Activated CD4-positive, CD25-positive, alpha-beta regulatory T cell treated with anti-CD3 and anti-CD28 coated beads, Interleukin-2, amount 50 U/mL, for 72 hours (primary cell): ENCODE measurements at places on chromosomes 5 and 9.
A peak's percentile ranks its signal among the peaks of the same experiment; 100 is the strongest.

DNA sequence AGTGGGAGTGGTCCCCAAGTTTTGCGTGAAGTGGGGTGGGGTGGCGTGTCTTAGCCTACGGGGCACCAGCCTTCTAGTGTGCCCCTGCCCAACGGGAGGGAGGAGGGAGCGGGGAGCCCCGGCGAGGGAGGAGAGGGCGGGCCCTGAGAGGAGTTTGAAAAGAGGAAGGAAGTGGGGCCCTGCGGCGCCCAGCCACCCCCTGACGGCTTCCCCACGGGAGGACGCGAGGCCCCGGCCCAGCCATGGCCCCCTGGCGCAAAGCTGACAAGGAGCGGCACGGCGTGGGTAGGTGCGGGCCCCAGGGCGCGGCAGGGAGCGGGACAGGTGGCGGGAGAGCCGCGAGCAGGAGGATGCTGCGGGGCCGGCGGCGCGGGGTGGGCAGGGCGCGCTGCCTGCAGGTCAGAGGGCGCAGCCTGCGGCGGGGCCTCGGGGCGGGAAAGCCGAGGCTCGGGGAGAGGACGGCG is at the start of gene DOCK2:
TSS of gene DOCK2 (plus strand) at position 191 of the 464 bp plus-strand sequence. CDS start at position 243, 52 bp downstream.
- peak; percentile 71 for DNase-seq

DNA sequence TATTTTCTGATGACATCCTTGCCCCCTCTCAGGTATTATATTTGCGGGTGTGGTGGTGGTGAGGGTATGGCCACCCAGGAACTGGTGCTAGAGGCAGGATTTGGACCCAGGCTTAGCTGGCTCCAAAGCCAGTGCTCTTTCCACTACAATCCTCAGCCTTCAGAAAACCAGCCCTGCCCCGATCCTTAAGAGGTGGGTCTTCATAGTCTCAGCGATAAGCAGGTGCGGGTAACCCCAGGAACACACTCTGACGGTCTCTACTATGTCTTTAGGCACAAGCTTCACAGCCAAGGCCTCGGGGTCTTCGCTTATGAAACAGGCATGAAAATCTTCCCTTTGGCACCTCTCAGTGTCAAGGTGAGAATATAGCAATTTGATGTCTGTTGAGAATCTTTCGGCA is 169.3 kb downstream of the FGF18 start:
- DNase-seq = no peak

GRCh38 chr5:94281236-94281801 is 337.1 kb downstream of the KIAA0825 start:
- DNase-seq = no peak

GRCh38 chr5:84715686-84716085 is 331.0 kb upstream of the EDIL3 start:
- DNase-seq = no peak

GRCh38 chr9:122356627-122357026 is 14.2 kb upstream of the PTGS1 start:
- no peak for DNase-seq

- DNase-seq = no peak
Observed at GRCh38 chr5:28398185-28398584, 1359.8 kb upstream of the CDH9 start.

DNA sequence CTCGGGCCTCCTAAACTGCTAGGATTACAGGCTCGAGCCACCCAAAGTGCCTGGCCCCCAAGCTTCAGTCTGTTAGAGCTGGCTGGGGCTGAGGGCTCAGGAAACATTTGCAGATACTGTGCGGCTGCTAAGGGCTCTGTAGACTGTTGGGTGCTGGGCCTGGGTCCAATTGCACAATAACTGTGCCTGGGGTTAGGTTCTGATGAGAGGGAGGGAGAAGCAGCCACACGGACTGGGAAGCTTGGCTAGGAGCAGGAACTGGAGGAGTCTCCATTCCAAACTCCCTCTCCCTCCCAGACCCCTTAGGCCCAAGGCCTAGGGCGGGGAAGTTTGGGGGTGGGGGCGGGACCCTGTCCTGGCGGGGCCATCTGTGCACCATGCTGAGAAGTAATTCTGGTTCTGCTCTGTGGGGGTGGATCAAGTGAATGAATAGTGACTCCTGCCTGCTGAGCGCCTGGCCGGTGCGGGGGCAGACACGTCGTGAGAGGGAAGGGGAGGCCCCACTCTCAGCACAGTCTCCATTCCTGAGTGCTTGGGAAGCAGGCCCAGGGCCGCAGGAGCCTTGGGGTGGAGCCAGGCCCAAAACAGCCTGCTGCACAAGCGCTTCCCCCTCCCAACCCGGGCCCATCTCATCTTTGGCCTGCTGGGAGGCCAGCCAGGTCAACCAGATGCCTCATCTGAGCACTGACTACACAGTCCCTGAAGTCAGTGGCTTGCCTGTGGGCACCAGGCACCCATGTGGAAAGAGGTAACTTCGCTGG is 1.5 kb downstream of the ASS1 start:
- DNase-seq = no peak

DNA sequence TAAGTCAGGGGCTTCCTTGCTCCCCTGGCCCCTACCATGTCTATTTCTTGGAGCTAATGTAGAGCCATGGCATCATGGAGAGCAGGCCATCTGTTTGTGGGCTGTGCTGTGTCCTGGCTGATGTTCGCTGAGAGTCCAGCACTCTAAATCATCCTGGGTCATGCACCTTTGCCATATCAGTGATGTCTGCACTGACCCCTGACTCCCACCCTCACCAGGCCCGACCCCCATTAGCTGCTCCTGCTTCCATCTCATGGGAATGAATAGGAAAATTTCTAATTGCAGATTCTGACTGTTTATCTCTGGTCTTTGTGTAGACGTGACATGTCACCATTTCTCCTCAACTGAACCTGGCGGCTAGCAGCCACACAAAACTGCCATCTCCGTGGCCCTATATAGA is 236.9 kb downstream of the NSG2 start:
- DNase-seq = no peak

- DNase-seq = no peak
Observed at GRCh38 chr9:133956520-133957076, 35.5 kb downstream of the VAV2 start.

DNA sequence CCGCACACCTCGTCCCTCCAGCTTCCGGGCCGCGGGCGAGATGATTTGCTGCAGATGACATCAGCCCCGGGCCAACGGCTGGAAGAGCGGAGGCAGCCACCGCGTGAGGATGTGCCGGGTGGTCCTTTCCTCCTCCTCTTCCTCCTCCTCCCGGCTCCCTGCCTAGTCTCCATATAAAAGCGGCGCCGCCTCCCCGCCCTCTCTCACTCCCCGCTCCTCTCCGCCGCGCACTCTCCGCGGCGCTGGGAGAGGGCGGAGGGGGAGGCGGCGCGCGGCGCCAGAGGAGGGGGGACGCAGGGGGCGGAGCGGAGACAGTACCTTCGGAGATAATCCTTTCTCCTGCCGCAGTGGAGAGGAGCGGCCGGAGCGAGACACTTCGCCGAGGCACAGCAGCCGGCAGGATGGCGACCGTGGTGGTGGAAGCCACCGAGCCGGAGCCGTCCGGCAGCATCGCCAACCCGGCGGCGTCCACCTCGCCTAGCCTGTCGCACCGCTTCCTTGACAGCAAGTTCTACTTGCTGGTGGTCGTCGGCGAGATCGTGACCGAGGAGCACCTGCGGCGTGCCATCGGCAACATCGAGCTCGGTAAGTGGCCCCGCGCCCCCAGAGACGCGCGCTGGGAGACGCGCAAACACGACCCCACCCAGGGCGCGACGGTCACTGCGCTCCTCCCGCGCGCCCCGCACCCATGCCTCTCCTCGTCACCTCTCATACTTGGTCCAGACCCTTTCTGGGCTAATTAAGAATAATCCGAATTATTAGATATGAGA is at the start of gene MAP1B:
TSS of gene MAP1B (plus strand) at position 345 of the 770 bp plus-strand sequence. CDS start at position 402, 57 bp downstream.
- DNase-seq = no peak

DNA sequence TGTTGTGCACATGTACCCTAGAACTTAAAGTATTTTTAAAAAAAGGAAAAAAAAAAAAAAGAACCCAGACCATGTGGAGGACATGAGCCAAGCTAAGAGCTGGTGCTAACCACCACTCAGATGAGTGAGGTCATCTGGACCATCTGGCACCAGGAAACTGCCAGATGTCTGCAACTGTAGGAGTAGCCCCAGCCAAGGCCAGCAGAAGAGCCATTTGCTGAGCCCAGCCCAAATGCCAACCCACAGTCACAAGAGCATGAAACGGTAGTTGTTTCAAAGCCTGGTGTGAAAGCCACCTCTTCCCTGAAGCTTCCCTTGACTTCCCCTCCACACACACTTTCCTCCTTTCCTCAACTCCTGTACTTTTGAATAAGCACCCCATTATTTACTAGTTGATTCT is 69.2 kb upstream of the FCN1 start:
- DNase-seq = no peak

DNA sequence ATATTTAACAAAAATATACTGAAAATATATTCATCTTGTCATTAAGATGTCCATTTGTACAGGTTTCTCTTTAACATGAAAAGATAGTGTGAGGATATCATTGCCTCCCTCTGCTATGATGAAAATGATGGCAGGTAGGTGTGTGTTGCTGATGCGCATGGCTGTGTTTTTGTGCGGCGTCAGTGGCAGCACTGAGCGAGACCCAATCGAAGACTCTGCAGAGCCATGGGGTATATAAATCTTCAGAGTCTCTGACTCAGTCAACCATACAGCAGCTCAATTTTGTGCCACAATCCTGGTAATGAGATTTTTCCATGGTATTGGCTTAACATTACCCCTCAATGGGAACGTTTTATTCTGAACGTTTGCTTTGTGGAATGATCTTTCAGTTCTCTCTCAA is 153.5 kb upstream of the IQGAP2 start:
- DNase-seq = no peak

GRCh38 chr9:108336575-108336974 is 519.2 kb downstream of the ACTL7B start:
- DNase-seq = no peak

- no peak for DNase-seq
Observed at GRCh38 chr9:132384376-132384775, 22.3 kb downstream of the TTF1 start.

DNA sequence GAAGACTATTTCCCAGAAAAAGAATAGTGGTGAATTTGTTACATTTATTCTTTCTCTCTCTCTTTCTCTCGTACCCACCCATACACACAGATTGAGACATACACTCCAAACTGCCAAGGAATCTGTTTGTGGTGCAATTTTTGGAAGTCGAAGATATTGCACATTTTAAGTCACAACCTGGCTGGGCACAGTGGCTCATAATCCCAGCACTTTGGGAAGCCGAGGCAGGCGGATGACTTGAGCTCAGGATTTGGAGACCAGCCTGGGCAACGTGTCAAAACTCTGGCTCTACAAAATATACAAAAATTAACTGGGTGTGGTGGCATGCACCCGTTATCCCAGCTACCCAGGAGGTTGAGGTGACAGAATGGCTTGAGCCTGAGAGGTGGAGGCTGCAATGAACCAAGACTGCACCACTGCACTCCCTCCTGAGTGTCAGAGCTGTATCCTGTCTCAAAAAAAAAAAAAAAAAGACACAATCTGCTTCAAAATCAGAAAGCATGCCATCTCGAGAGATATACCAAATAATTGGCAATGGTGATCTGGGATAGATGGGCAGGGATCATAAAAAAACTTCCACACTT is 19.2 kb upstream of the PLIN2 start:
- DNase-seq = no peak

GRCh38 chr5:72878854-72879253 is 62.4 kb downstream of the TNPO1 start:
- DNase-seq = no peak

DNA sequence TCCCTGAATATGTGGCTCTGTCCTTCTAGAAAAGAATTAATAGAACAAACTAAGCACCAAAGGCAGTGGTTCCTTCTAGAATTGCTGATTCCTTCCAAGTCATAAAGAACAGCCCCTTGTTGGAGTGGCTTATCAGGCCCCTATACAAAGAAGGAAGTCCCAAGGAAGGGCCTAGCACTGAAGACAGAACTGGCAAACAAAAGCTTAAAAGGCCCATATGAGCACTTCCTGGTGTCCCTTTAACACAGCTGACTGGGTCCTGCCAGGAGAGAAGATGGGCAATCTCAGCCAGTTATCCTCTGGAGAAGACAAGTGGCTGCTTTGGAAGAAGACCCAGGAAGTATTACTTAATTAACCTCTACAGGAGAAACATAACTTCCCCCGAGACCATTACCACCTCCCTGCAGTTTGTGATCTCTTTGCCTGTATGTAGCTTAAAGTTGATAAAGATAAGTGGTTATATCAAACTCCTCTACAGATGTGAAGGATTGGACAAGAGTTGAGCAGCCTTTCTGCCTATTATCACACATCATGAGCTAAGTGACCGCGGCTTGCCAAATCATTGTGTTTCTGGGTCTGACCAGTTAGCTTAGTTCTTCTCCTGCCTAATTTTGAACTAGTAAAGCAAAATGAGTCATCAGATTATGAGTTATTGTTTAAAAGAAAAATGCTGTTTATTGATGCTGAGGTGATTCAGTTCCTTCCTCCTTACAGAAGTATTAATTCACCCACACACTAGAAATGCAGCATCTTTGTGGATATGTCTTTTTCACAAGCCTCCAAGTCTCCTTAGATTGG is 13.3 kb upstream of the STING1 start:
- DNase-seq = no peak

DNA sequence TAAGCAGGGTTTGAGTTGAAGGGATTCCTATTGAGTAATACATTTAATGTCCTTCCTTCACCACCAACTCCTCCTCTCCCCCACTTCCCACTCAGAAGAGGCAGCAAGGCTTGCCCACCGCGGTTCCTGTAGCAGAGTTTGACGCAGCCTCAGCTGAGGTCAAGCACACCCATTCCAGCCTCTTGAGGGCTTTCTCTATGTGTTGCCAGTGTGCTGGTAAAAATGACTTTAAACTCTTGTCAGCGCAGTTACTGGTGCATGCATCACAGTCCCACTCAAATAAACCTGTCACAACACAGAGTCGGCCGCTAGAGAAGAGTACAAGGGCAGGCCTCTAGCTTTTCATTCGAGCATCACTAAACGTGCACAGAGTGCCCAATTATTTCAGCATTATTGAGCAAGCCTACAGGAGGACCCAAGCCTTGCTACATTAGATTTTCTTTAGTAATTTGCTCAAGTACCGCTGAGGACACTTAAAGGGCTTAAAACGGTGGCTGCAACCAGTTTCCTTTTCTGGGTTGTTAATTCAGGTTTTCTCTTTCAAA is 79.6 kb downstream of the TLE4 start:
- DNase-seq = no peak

DNA sequence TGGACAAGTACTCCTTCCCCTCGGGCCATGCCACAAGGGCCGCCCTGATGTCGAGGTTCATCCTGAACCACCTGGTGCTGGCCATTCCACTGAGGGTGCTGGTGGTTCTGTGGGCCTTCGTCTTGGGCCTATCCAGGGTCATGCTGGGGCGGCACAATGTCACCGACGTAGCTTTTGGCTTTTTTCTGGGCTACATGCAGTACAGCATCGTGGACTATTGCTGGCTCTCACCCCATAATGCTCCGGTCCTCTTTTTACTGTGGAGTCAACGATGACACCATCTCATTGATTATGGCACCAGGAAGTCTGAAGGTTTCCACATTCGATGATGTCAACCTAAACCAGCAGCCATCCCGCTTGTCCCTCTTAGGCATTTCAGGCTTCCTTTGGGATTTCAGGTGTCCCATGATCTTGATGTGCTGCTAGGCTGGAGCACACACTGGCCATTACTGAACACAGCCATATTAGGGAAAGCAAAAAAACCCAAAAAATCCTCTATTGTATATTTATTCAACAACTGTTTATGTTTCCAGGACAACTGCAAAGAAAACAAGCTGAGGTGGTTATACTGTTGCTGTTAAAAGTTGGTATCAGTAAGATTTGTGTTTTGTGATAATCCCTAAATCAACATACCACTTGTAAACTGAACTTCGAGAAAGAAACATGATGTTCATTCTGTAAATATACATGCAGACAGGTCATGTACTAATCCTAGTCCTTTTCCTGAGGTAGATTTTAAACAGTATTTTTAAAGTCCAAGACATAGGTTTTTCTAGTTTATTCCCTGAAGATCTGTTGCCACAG is 1.1 kb downstream of the PLPP6 start:
- no peak for DNase-seq

- DNase-seq = no peak
Observed at GRCh38 chr5:179421144-179421901, 76.1 kb upstream of the ADAMTS2 start.
